ENCODE measurements at places on chromosomes 7 and 10.

GRCh38 chr10:77348082-77348481 is 289.5 kb downstream of the KCNMA1 start:
- DNase-seq, result no peak

GRCh38 chr10:113379091-113379490 is 173.8 kb upstream of the HABP2 start:
- DNase-seq, result no peak

DNA sequence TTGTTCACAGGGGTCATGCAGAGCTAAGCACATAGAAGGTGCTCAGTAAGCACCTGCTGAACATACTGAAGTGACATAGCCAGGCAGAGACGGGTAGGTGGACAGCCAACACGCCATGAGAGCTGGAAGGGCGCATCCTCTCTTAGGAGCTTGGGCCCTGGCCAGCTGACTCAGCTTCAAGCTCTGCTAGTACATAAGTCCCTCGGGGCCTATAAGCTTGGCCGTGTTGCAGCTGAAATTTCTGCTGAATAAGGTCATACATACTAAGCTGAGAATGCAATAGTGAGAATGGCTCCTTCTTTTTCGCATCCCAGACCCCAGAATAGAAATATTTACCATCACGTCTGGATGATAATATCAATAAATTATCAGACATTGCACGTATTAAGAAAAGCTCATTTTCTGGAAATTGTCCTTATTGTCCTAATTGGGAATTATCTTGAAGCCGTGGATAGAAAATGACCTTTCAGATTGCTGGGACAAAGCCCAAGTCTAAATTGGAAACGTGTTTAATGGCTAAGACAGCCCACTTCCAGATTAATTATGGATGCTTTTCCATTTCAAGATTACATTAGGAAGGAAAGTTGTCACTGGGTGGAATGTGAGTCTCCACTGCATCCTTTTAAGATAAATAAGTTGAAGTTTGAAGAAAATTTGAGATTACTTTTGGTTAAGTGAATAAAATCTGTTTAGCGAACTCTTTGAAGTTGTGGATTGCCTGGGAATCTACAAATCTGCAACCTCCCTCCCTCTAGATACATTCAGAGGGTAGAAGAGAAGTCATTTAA is 287.1 kb upstream of the C7orf33 start:
- DNase-seq, result no peak

GRCh38 chr10:127080317-127080716 is 116.1 kb downstream of the INSYN2A start:
- DNase-seq, result no peak

DNA sequence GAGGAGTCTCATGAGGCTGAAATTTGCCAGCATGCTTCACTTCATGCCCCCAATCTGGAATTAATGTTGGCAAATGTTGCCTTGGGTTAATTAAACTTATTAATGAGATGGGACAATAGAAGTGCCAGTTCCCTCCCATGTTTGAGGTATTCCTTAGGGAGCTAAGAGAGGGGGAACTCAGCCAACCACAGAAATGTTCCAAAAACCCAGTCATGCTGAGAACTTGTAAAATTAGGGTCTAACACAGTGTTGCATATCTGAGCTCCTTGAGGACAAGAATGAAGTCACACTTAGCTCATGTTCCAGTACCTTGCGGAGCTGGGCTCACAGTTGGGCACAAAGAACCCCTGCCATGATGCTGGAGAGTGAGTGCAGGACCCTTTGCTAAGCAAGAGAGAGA is 89.4 kb downstream of the OAT start:
- DNase-seq, result no peak

DNA sequence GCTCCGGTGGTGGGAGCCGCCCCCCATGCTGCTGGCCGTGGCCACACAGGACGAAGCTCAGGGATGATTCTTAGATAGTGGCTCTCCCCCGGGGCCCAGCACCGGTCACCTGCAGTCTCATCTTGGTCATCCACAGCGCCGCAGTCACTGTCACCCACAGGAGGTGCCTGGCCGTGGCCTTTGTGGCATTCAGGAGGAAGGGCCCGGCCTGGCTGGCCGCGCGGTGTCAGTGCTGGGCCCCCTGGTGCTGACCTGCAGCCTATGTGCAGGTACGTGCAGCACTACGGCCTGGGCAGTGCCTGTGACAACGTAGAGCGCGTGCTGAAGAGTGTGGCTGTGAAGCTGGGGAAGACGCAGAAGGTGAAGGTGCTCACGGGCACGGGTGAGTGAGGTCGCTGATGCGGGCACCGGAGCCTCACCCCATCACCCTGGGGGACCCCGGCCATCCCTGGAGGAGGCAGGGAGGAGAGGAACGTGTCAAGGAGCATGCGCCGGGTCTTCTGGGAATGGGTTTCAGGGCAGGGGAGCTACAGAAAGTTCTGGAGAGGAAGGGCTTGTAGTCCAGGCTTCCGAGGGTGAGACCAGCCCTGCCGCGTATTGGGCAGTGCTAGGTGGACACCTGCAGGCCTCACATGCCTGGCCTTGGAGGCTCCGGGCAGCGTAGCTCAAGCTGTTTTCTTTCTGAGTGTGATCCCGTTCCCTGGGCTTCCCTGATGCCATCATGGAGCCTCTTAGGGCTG is 5.0 kb downstream of the SPRN start:
- no peak for DNase-seq

GRCh38 chr7:13198036-13198435 is 510.6 kb downstream of the ARL4A start:
- DNase-seq, result no peak

- no peak for DNase-seq
Measured at GRCh38 chr7:30916767-30917166, 5.1 kb downstream of the AQP1 start.

GRCh38 chr7:157827045-157827862 is 490.4 kb downstream of the DNAJB6 start:
- no peak for DNase-seq

DNA sequence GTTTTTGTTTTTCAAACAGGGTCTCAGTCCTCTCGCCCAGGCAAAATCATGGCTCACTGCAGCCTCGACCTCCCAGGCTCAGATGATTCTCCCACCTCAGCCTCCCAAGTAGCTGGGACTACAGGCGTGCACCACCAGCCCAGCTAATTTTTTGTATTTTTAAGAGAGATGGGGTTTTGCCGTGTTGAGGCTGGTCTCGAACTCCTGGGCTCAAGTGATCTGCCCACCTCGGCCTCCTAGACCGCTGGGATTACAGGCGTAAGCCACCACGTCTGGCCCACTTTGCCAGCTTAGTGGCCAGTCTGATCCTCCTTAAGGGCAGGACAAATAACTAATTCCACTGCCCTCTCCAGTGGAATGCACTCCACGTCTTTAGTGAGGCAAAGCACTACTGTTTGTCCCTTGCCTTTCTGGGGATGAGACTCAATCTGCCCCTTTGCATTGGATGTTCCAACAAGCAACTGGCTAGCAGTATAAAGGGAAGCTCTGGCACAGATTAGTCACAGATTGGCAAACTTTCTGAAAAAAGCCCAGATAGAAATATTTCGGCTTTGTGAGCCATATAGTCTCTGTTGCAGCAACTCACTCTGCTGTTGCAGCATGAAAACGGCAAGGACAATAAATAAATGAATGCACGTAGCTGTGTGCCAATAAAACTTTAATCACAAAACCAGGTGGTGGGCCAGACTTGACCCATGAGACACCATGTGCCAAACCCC is 143.8 kb upstream of the RHEB start:
- DNase-seq, result no peak

GRCh38 chr7:143027683-143028082 is 751 bp upstream of the OR9A2 start:
- no peak for DNase-seq

DNA sequence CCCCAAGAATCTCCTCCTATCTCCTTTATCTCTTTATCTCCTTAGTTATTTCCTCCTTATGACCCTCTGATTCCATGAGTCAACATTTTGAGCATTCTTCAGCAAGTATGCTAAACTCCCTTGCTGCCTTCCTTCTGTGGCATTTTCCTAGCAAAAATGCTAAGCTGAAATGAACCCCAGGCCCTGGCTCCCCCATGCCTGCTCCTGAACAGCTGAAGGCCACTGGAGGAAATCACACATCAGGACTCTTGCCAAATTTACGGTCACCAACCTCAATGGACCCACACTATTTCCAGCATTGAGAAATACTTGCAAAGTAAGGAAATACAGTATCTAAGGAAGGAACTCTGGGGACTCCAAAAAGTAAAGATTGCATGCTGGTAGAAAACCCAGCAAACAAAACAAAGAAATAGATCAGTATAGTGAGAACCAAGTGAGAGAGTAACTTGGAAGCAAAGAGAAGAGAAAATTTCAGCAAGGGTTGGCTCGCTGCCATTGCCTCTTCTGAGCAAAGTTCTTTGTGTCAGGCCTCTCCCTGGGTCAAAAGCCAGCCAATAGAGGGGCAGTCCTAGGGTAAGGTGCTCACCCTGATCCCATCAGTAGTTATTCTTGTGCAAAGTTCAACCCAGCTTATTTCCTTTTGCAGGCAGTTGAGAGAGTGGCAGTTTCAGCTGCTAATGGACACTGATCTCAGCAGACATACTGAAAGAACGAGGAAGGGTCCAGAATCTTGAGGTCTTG is 5.1 kb upstream of the PLEKHS1 start:
- DNase-seq, result no peak

DNA sequence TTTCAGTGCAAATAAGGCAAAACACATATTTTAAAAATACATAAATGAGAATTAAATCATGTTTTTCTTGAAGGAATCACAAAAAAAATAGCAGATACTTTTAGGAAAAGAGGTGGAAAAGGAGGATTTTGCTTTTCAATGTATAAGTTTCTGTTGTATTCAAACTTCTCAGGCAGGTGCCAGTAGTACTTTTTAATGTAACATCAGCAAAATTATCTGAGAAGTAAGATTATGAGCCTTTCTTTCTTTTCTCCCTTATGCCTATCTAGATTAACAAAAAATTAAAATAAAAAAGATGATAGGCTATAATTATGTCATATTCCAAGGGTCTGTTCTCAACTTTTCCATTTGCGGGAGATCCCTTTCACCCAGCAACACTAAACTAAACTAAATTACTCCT is 2.6 kb downstream of the DRGX start:
- no peak for DNase-seq

DNA sequence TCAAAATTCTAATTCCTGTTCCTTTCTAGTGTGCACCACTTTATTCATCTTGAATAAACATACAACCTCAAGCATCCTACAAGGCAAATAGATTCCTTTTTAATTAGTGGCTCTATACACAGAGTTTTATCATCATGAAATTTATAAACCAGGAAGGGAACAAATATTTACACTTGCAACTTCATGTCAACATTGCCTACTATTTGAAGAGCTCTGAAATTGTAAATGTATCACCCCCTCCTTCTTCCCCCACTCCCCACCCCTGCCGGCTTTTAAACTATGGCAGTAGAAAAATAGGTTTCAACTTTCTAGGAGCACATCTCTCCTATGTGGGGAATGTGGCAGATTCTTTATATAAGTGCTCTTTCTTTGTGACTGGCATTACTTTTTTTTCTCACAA is 49.6 kb downstream of the KAT6B start:
- DNase-seq, result no peak

- no peak for DNase-seq
Measured at GRCh38 chr10:52283174-52283573, 30.9 kb upstream of the DKK1 start.

GRCh38 chr7:70338015-70338414 is 739.7 kb downstream of the AUTS2 start:
- DNase-seq, result no peak

DNA sequence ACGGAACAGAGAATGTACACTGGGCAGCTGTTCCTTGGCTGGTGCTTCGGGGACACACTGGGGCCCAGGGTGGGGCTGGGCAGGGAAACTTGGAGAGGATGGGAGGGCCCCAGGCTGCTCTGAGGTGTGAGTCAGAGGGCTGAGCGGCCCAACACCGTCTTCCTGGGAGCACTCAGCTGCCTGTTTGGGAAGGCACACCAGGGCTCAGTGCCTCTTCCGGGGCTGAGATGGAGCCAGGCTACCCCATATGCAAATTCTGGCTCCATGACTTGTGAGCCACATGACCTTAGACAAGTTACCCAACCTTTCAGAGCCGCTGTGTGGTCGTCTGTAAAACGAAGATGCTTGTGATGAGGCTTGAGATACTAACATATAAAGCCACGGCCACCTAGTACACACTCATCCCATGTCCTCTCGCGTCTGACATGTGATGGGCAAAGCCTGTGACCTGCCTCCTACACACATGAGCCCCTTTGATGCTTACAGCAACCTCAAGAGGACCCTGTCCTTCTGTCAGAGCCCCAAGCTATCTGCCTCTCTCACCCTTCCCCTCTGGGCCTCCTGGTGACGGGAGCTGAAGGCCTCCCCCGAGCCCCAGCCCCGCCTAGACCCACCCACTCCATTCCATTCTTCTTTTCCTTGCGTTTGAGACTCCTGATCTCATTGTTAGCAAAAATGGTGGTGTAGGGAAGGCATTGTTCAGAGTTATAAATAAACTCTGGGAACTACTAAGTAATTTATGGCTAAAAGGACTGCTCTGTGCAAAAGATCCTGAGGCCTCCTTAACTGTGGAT is 26.1 kb downstream of the KLRG2 start:
- no peak for DNase-seq

DNA sequence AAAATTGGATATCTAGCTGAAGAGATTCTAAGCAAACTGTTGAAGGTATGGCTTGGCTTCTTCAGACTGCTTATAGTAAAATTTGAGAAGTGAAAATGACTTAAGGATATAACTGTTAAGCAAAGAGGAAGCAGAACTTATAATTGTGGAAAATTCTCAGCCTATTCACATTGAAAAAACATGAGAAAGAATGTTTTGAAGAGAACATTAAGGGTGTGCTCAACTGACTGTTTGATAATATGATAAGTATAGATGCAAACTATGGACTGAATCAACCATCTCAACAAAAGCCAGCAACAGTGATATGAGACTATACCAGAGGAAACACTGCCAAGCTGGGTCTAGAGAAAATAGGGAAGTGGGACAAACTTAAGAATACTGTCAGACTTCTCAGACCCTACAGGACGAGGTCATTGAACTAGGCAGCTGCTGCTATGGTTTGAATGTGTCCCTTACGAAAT is 133.1 kb upstream of the PPP1R3A start:
- DNase-seq, result no peak

GRCh38 chr10:80964955-80965614 is 427.4 kb downstream of the SH2D4B start:
- DNase-seq, result no peak

DNA sequence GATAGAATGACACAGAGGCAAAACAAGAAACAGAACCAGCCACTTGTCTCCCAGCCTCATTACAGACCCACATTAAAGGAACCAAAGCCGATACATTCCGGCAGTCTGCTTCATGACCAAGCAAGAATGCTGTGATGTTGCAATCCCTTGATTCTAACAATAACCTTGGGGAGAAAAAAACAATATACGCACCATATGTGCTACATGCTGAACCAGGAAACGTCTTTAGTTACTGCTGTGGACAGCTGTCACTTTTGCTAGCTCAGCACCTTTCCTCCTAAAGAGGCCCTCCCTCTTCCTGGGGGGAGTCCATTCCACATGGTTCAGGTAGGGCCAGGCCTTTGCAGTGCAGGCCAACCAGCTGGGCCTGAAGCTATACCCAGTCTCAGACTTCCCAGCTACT is 79.1 kb downstream of the PRTFDC1 start:
- DNase-seq, result no peak

GRCh38 chr10:56449770-56450169 is 88.7 kb upstream of the ZWINT start:
- DNase-seq, result no peak
